Parietal lobe (tissue), 2 donors: ENCODE measurements at places on chromosomes 5 and 9. TPM values are rescaled to one million over a fixed set of nuclear protein-coding genes. Genes with fewer than 3 reads are reported as not detected.

The SH3TC2 gene
- total RNA-seq, result 1.6 TPM

The FAM174A gene
- 18.5 TPM for total RNA-seq

The LMX1B gene
- not detected for total RNA-seq

The NUP214 gene
- 46.0 TPM for total RNA-seq

The SPINK6 gene
- not detected for total RNA-seq

The FIBCD1 gene
- 1.3 TPM for total RNA-seq

The OTP gene
- total RNA-seq, result not detected

The OR2V2 gene
- total RNA-seq, result not detected

The RNF44 gene
- 21.0 TPM for total RNA-seq

The TICAM2 gene
- 0.31 TPM for total RNA-seq

The PCDHGA11 gene
- 40.4 TPM for total RNA-seq

The OBP2B gene
- not detected for total RNA-seq

The SPATA31A7 gene
- not detected for total RNA-seq

The CD14 gene
- total RNA-seq, result 3.8 TPM

The SERF1A gene
- total RNA-seq, result 28.8 TPM

The ZNF300 gene
- 94.8 TPM for total RNA-seq

The CDHR2 gene
- 0.63 TPM for total RNA-seq

The SLC4A9 gene
- total RNA-seq, result not detected

The OXCT1 gene
- total RNA-seq, result 54.1 TPM

The CNTNAP3 gene
- total RNA-seq, result 84.8 TPM

The LCN2 gene
- not detected for total RNA-seq

The SPINK5 gene
- not detected for total RNA-seq

The FOXD4L6 gene
- 1.3 TPM for total RNA-seq

The ROPN1L gene
- total RNA-seq, result 2.2 TPM
